Neural crest cell (in vitro differentiated cells): ENCODE measurements at places on chromosomes 7 and 10. TPM values are rescaled to one million over a fixed set of nuclear protein-coding genes. Genes with fewer than 3 reads are reported as not detected.

Gene NAT16
- total RNA-seq = 0.70 and 1.7 TPM in 2 replicates

Gene ZNF804B
- not detected in 2 replicates for total RNA-seq

Gene RAB19
- not detected in 2 replicates for total RNA-seq

Gene ITGB8
- 18.2 and 19.9 TPM in 2 replicates for total RNA-seq

Gene NPC1L1
- total RNA-seq = 0.12 and 0.18 TPM in 2 replicates

Gene DNAH11
- 0.63 and 0.84 TPM in 2 replicates for total RNA-seq

Gene ABCC2
- total RNA-seq = 5.9 and 6.2 TPM in 2 replicates

Gene SDK1
- total RNA-seq = 11.6 and 12.6 TPM in 2 replicates

Gene GSTO2
- total RNA-seq = 0.27 and 0.58 TPM in 2 replicates

Gene PDGFA
- total RNA-seq = 0.82 and 1.0 TPM in 2 replicates

Gene GDF2
- total RNA-seq = not detected in 2 replicates

Gene HACD1
- 13.7 and 14.6 TPM in 2 replicates for total RNA-seq

Gene HOXA11
- total RNA-seq = not detected in 2 replicates

Gene EXOC4
- 76.6 and 79.7 TPM in 2 replicates for total RNA-seq

Gene EGFR
- 2.3 and 2.6 TPM in 2 replicates for total RNA-seq

Gene BLVRA
- 31.3 and 31.6 TPM in 2 replicates for total RNA-seq

Gene LRRD1
- 0.57 and 0.58 TPM in 2 replicates for total RNA-seq

Gene RBM20
- 0.58 and 0.61 TPM in 2 replicates for total RNA-seq

Gene CPVL
- total RNA-seq = 31.3 and 32.9 TPM in 2 replicates

Gene ARL5B
- 38.4 and 41.0 TPM in 2 replicates for total RNA-seq

Gene C7orf33
- total RNA-seq = not detected in 2 replicates

Gene RNF133
- total RNA-seq = 0.16 TPM in 1 of 2 replicates, not detected in the other

Gene GIMAP8
- not detected in 2 replicates for total RNA-seq

Gene TMEM229A
- total RNA-seq = 10.3 and 10.9 TPM in 2 replicates

Gene PAOX
- 8.8 and 9.7 TPM in 2 replicates for total RNA-seq

Gene FLNC
- 5.3 and 5.6 TPM in 2 replicates for total RNA-seq

Gene KEL
- 1.4 and 1.7 TPM in 2 replicates for total RNA-seq

Gene SVIL
- 57.5 and 57.7 TPM in 2 replicates for total RNA-seq

Gene H2BK1
- total RNA-seq = not detected in 2 replicates

Gene LOXL4
- 1.5 and 1.7 TPM in 2 replicates for total RNA-seq

Gene PRPS1L1
- not detected in 2 replicates for total RNA-seq

Gene MBLAC1
- 2.1 and 2.4 TPM in 2 replicates for total RNA-seq
